ENCODE measurements at places on chromosomes 11 and 22. TPM values are rescaled to one million over a fixed set of nuclear protein-coding genes. Genes with fewer than 3 reads are reported as not detected.

DNA sequence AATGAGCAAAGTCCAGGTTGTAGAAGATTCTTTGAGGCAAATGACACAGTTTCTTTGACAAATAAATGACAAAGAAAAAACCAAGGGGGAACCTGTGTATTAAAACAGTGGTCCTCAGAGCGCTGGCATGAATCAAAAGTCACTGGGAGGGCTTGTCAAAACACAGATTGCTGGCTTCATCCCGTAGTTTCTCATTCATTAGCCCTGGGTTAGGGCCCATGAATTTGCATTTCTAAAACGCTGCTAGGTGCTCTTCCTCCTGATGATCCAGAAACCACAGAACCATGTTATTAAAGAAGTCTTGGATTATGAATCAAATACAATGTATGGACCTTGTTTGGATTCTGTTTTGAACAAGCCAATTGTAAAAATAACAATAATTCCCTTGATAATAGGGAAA lies 92.7 kb downstream of the YAP1 start:
- no peak for DNase-seq

- DNase-seq = no peak
These were observed 166.0 kb downstream of the TENM4 start for GRCh38 chr11:79274636-79275331.

DNA sequence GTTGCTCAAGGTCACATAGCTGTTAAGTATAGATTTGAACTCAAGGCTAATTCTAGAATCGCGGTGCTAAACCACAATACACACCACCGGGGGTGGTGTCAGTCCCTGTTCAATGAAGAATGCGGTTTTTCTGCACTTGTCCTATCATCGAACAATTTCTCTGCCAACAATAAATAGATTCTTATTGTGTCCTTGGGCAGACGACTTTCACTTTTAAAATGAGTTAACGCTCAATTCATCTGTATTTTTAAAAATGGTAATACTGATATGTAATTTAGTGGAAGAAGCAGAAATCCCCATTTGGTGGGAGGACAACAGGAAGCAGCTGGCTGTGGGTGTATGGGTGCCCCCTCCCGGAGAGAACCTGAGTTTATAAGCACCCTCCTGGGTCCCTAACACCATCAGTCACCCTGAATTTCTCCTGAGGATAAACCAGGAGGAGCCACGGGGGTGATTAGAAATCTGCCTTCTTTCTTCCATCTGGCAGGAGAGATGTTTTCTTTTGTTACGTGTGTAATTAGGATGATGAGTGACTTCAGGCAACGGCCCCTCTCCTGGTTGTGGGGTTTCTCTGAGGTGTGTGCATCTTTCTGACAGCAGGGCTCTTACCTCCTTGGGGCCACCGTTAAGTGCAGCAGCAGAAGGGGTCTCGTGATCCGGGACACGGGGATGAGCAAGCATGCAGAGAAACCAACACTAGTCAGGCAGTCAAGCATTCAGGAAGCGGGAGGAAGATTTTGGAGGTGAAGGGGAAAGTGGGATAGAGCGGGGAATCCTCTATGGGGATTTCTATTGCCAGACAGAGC lies 87.7 kb downstream of the GRAMD1B start:
- no peak for DNase-seq

DNA sequence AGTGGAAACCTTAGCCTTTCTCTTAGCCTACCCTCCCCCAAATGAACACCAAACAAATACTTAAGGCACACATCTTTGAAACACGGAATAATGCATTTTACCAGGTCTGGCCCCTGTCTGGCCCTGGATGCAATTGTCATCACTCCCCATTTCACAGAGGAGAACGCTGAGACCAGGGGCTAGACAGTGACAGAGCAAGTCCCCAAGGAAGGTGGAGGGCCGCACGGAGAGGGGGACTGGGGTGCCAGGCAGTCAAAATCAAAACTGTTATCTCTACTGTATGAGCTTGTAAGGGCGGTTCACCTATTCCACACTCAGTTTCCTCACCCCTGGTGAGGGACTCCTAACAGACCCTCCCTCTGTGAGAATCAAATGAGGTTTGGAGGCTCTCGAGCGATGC lies 414.2 kb downstream of the SOX6 start:
- no peak for DNase-seq

GRCh38 chr22:33573479-33573878 lies 346.8 kb downstream of the LARGE1 start:
- DNase-seq = no peak

CCDC116 gene
- 0.22 TPM for total RNA-seq

GRCh38 chr22:36111316-36111715 lies 49.2 kb downstream of the APOL3 start:
- no peak for DNase-seq

DNA sequence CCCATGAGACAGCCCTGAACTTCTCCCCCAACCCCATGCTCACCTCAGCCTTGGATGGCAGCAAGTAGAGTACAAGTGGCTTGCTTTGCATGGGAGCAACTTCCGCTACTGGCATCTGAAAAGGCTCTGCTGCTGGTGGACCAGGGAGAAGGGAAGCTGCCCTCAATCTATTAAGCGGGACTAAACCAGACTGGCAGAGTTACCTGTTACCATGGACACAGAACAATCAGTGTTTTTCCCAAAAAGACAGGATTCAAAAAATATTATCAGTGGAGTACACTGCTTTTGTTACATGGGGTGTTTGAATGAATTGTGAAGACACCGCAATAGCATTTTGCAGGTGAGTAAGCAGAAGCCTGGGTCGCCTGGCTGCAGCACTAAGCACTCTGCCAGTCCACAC lies 631.4 kb upstream of the B3GAT1 start:
- DNase-seq = no peak

Measured in H9 (cell line).